ENCODE measurements at places on chromosomes 12 and 14. TPM values are rescaled to one million over a fixed set of nuclear protein-coding genes. Genes with fewer than 3 reads are reported as not detected.

DNA sequence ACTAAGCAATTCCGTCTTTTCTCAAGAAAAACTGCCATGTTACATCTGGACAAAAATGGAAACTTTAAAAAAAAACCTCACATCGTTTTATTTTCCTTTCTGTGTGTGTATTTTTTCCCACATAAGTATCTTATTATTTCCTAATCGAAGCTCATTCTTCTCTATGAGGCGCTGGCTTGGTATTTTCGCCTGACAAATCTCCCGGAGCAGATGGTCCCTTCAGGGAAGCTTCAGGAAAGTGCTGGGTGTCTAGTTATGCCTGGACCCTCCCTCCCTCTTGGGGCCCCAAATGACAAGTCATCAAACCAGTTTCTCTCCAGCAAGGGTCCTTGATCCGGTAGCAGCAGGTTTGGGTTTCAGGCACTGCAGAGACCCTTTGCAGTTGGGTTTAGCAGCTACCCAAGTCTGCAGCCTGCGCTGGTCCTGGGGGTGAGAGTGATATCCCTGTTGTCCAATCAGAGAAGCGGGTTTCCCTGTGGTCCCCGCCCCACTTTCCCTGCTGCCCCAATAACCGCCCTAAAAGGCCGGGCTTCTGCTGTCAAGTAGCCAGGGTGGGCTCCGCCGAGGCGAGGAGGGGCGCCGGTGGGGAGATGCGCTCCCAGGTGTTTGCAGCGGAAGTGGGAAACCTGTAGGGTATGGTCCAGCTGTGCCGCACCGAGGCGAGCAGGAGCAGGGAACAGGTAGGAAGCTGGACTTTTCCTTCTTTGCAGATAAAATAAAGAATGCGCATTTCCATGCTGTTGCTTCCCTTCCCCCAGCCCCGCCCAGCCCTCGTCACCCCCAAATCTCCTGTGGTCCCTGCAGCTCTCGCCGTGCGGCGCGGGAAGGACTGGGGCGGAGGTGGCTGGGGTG lies at the start of gene CNTN1:
Gene CNTN1 (plus strand): TSS at position 527 of the 852 bp plus-strand sequence.
- DNase-seq, result no peak

- DNase-seq, result no peak
Measured at GRCh38 chr12:95386051-95386450, 87.9 kb upstream of the METAP2 start.

DNA sequence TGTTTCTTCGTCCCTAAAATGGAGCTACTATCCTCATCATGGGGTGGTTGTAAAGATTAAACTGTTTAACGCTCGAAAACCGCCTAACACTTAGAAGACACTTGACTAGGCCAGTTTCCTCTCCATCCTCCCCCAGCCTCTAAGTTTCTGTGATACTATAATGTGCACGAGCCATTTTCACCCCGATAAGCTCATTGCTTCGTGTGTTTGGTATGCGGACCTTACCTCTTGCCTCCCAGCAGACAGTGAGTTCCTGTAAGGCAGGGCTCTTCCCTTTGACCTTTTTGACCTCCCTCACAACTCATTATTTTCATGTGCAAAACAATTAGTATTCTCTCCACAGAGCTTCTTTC lies 499 bp upstream of the GXYLT1 start:
- no peak for DNase-seq

DNA sequence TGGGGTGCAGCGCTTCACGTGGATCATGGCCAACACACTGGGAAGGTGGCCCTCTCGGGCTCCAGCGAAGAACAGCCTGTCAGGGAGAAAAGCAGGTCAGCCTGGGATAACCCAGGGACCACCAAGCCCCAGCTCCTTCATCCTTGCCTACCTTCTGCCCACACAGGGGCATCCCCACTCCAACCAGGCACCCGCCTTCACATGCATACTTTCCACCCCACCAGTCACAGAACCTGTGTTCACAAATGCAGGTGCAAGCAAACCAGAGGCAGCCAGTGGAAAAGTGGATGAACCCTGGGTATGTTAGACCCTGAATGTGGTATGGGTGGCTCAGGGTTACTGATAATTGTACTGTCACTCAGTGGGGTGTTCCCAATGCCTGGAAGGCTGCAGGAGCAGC lies 12.4 kb upstream of the CEBPE start:
- DNase-seq, result no peak

DNA sequence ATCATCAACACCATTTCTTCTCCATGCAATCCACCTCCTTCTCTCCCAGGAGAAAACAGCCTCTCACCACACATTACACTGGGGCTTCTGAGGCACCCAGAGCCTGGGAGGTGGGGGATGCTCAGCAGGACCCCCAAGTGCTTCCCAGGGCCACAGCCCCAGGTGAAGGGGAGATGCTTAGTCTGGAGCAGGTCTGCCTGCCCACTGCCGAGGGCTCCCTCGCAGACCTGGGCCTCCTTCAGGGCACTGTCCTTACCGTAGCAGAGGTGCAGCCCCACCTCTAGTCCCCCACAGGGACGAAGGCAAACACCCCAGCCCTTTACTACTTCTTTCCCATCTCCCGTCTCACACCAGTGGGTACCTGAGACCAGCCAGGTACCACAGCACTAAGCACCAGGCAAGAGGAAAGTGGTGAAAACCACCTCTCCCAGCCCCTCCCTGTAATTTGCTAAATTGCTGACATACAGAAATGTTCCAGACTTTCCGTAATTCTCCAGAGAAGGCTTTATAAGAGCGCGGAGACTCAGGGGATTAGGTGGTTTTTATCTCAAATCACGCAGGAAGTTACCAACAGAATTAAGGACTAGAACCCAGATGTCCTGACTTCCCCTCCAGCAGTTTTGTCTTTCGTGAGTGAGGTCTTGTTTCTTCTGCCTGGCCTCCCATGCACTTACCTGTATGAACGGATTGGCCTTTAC lies 59.0 kb downstream of the PLEKHG3 start:
- no peak for DNase-seq

GRCh38 chr12:120668868-120669840 lies 17.8 kb upstream of the MLEC start:
- no peak for DNase-seq

- no peak for DNase-seq
Measured at GRCh38 chr12:64001439-64001838, 156.9 kb downstream of the SRGAP1 start.

DNA sequence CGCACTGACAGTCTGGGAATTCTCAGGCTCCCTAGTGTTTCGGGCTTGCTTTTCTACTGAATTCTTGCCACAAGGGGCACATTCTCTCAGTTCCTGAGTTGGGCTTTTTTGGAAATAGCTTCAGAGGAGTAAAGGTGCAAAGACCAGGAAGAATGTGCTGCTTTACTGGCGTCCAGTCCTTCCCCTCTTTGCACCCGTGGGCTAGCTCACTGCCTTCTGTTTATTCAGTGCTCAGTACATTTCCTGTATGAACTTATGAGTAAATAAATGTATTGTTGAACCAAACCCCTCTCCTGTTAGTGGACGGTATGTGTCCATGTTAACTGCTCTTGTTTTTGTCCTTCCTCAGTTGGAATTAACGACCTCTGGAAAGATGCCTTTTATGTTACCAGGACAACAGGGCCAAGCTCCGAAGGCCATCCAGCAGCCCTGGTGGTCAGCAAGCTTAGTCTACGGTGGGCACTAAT lies 24.0 kb downstream of the GSG1 start:
- no peak for DNase-seq

GRCh38 chr12:60240891-60241290 lies 645.1 kb downstream of the SLC16A7 start:
- no peak for DNase-seq

GRCh38 chr12:67091204-67091603 lies 178.0 kb upstream of the CAND1 start:
- no peak for DNase-seq

Gene SPPL3
- total RNA-seq, result 39.2 TPM

Gene LARP4
- 50.4 TPM for total RNA-seq

Gene EID3
- 1.4 TPM for total RNA-seq

Gene PNN
- total RNA-seq, result 22.9 TPM

Gene TAS2R42
- total RNA-seq, result not detected

Gene LPAR5
- total RNA-seq, result 4.3 TPM

Gene KRT80
- 1.1 TPM for total RNA-seq

Gene PLEKHD1
- total RNA-seq, result 0.09 TPM

Gene MDGA2
- total RNA-seq, result not detected

Gene APOF
- not detected for total RNA-seq

Gene SERPINA5
- total RNA-seq, result 1.2 TPM

Gene SDR9C7
- not detected for total RNA-seq
